ENCODE measurements at places on chromosomes 5 and 9.
A peak's percentile ranks its signal among the peaks of the same experiment; 100 is the strongest.

GRCh38 chr5:15741591-15741990, 241.6 kb downstream of the FBXL7 start:
- no peak for DNase-seq

DNA sequence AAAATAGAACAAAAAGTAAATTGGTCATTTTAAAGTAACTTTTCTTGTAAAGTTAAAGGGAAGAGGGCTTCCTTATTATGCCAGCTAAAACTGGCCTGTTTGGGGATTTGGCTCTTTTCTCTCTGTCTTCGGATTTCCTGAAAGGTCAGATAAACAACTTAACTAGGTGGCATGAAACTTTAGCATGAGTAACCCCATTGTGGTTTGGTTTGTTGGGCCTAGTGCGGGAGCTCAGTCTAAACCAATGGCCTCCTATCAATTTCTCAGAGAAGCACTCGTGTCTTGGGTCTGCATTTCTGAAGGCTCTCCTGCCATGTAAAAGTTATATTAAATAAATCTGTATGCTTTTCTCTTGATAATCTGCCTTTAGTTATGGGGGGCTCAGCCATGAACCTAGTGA, 48.5 kb upstream of the ANKH start:
- DNase-seq: no peak

DNA sequence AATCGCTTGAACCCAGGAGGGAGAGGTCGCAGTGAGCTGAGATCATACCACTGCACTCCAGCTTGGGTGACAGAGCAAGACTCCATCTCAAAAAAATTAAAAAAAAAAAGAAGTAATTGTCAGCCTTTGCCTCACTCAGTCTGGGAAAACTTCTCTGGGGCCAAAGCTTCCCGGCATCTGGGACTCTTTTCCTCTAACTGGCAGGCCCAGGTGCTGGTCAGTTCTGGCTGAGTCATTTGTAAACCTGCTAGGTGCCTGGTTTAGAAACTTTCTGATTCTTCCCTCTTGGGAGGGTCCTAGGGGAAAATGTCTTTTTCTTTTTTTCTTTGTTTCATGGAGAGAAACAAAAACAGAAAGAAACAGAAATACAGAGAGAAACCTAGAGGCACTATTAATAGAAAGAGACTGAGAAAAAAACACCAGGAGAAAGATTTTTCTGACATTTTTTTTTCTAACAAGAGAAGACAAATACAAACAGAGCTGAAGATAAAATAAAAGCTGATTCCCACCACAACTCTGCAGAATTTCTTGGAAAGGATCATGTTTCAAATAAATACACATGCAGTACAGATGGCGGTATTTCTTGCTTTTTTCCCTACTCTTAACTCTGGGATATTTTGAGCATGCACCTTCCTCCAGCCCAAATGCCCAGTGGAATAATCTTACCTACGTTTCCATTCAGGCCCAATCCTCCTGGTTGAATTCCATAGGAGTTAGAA, 22.1 kb upstream of the UBAP2 start:
- no peak for DNase-seq

- no peak for DNase-seq
Observed at GRCh38 chr9:31702957-31703356, 681.5 kb upstream of the ACO1 start.

DNA sequence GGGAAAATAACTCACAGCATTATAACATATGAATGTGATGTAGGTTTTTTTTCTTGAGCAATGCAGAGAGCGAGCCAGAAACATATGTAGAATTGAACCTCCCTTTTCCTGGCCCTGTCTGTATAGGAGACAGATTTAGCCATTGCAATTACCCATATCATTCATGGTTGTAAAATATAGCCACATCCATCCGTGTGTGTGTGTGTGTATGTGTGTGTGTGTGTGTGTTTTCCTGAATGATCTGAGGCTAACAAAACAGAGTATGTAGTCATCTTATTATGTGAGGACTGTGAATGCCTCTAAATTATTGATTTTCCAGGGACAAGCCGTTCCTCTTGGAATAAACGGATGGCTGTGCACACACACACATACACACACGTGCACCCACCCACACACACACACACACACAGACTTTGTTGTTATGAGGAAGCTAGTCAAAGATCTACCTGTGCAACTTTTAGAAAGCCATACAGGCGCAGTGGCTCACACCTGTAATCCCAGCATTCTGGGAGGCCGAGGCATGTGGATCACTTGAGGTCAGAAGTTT, 11.7 kb upstream of the DENND1A start:
- DNase-seq: no peak

GRCh38 chr5:149959406-149960236, 937 bp upstream of the SLC26A2 start:
- DNase-seq: peak; percentile 87

GRCh38 chr9:128898382-128898781, 16.4 kb downstream of the LRRC8A start:
- no peak for DNase-seq

- DNase-seq: no peak
Observed at GRCh38 chr5:156354571-156354970, 27.6 kb downstream of the SGCD start.

DNA sequence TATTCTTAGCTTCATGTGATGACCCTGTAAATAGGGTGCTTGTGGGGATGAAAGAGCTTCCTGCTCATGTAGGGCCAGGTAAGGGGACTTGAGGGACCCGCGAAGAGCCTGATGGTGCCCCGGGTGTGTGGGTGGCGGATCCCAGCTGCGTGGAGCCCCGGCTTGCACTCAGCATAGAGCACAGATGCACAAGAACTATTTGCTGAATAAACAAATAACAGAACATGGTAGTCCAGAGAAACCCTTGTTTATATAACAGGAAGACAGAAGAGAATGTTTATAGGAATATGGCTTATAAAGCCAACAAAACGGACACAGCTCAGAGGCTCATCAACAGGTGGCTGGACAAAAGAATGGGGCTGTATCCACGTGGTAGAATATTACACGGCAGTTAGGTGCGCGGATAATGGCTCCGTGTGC, 106.9 kb upstream of the COL5A1 start:
- no peak for DNase-seq

- no peak for DNase-seq
Observed at GRCh38 chr5:131266370-131267060, 2.7 kb downstream of the CDC42SE2 start.

- DNase-seq: no peak
Observed at GRCh38 chr5:35482167-35482755, 135.4 kb upstream of the SPEF2 start.

- DNase-seq: no peak
Observed at GRCh38 chr9:106535439-106535838, 327.5 kb upstream of the ZNF462 start.

DNA sequence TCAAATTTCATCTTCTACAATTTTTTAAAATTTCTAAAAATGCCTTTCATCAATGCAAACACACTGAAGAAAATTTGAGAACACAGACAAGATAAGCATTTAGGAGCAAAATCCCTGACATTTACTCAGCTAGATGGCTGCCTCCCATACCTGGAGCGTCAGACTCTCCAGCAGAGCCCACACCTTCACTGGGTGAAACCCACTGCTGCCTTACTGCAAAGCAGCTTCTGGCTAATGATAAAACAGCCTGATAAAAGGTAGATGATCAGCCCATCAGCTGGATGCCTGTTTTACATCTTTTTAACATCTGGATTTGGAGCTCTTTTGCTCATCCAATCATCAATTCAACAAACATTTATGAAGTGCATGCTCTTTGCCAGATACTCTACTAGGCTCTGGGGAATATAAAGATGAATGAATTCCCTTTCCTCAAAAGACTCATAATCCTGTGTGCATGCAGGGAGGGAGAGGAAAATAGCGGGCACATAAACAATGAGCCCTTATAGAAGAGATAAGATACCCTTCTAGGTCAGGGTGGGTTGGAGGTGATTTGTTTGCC, 271.2 kb downstream of the SAXO1 start:
- no peak for DNase-seq

DNA sequence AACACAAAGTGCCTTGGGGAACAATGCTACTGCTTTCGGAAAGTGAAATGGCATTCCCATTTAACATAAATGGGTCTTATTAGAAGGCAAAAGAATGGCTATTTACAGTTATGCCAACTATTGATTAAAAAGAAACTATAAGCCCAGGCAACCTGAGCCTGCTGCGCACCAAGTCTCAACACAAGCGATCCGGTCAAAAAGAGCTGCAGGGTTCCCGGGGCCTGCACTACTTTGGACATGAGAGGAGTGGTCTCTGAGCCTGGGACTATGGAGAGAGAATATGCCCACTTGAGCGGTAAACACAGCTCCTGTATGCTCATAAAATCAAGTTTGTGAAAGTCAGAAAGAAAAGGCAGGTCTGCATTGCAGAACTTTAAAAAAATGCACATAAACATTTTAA, 660.7 kb downstream of the EFNA5 start:
- DNase-seq: no peak

DNA sequence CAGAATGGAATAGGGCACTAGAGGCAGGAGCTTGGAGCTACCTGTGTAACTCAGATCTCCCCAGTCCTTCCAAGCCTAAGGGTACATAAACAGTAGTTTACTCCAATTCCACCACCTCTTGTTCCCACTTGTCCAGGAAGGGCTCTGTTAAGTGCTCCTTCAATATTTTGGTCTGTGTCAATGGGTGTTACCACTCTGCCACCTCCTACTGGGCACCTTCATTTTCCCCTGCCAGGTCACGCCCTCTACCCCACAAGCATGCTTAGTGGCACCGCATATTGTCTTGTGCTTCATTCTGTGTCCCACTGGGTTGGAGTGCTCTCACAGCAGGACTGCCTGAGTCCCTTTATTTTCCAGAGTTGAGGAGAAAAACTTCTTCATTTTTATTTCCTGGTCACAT, 459.8 kb downstream of the ARHGEF28 start:
- DNase-seq: no peak

DNA sequence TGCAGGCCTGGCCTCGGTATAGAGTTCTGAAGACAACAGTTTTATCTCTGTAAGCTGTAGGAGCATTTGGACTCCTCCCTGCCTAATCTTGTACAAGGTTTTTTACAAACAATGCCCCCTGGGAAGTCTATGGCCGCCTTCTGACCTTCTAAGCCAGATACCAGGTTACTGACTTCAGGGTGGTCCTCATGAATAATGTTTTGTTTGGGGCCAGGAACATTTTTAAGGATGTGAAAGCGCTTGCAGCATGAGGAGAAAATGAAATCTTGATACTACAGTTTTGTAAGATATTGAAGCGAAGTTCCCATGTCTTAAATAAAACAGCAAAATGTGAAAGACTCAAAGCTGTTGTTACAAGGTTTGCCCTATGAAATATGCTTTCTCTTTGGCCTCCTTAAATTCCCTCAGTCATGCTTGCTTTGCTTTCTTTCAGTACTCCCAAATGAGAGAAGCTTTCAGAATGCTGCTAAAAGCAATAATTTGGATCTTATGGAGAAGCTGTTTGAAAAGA, 5.2 kb downstream of the ANKDD1B start:
- no peak for DNase-seq

DNA sequence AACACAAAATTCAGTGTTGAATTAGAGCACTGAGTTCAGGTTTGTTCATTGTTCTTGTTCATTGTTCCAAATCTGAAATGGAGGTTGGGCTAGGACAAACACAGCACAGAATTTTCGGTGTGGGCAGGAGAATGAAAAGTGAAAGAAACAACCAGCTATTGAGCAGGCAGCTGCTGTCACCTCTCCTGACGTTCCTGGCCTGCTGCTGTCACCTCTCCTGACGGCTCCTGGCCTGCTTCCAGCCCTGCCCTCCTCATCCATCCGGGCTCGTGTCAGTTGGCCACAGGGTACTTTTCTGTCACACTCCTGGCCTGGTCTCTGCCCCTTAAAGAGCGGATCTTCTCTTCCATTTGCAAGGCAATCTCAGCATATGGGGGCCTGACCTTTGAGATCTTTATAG, 45.2 kb upstream of the CKMT2 start:
- DNase-seq: no peak

DNA sequence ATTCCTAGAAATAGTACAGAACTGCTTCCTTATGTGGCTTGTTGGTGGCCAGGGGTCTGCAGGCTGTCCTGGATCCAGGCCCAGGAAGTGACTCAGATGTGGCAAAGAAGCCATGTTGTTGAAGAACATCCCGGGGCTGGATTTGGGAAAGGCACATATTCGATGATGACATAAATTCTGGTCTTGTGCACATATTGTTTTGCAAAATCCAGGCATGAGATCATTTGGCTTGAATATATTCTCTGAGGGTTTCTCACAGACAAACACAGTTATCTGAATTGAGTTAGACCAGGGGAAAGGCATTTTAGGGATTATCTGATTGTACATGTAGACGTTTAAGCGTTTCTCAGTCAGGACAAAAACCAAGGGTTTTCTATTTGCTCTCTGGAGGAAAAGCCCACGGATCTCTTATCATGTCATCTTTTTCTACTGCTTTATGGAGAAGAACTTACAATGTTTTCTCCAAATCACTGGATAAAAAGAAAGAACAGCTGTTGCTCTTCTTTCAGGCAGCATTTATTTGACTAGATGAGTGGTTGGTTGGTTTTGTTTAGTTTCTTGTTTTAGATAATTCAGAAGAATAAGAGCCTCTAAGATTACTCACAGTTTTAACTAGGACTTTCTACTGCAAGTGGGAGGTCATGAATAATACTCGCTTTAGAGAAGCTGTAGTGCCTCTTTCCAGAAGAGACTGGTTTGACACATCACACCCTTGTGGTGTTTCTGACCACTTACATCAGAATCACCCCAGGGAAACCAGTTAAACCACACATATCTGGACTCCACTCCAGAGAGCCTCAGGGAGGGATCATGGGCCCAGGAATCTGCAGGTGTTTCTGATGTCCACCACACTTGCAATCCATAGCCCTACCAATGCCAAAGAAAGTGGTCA, 29.5 kb upstream of the LHFPL2 start:
- DNase-seq: peak; percentile 69

- DNase-seq: no peak
Observed at GRCh38 chr5:163508753-163509152, 3.3 kb downstream of the MAT2B start.

DNA sequence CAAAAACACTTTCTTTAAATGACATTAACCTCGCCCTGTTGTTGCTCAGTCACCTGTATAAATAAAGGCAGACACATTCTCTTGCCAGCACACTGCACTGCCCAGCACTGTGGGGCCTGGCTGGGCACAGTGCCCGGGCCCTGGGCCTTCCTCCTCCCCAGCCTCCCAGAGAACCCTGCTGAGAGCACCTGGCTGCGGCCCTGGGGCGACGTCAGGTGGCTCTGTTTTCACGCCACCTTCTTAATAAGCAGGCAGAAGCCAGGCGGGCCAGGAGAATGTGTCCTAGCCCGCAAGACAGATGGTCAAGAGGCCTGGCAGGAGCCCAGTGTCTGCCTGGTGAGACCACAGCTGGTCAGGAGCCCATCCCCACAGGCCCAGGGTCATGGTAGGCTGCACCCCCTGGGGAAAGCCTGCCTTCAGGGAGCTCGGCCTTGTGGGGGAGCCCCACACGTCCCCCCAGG, 8.2 kb upstream of the AGPAT2 start:
- DNase-seq: peak; percentile 24

GRCh38 chr5:120621339-120621738, 157.2 kb downstream of the PRR16 start:
- no peak for DNase-seq

- no peak for DNase-seq
Observed at GRCh38 chr5:123856766-123857165, 344.8 kb downstream of the CSNK1G3 start.

- DNase-seq: no peak
Observed at GRCh38 chr9:106218427-106218826, 524.1 kb downstream of the TMEM38B start.

Data from HCT116 (cell line).